ENCODE measurements at places on chromosomes 1 and 21. TPM values are rescaled to one million over a fixed set of nuclear protein-coding genes. Genes with fewer than 3 reads are reported as not detected.
A peak's percentile ranks its signal among the peaks of the same experiment; 100 is the strongest.

The DMBX1 gene
- total RNA-seq = not detected

The CCDC185 gene
- total RNA-seq = not detected

- DNase-seq = peak; percentile 39
These were observed 57.7 kb downstream of the DMAP1 start for GRCh38 chr1:44270686-44271628.

The LCE1B gene
- total RNA-seq = not detected

The ACP6 gene
- 14.2 TPM for total RNA-seq

DNA sequence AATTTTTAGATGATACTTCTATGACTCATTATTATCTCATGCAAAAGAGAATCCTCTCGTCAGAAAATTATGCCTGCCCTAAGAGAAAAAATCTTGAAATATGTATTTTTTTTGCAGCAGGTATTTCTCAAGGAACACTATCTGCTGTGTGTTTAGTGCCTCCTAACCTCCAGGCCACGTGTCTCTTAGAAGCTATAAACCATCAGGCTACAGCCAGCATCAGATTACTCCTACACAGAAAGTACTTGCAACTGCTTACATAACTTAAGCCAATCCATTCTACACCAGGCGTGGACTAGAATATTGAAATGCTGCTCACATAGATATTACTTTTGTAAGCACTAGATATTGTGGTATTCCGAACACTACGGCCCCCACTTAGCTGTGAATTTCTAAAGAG is 933.4 kb downstream of the PLA2G4A start:
- peak; percentile 54 for DNase-seq

The MYOM3 gene
- total RNA-seq = 2.4 TPM
